Peyer's patch (tissue), 4 donors: ENCODE measurements at places on chromosomes 13 and 19. TPM values are rescaled to one million over a fixed set of nuclear protein-coding genes. Genes with fewer than 3 reads are reported as not detected.

Gene HNRNPA1L2
- total RNA-seq = 23.9 TPM

Gene COL5A3
- 2.4 TPM for total RNA-seq

Gene SOHLH2
- not detected for total RNA-seq

Gene PDS5B
- total RNA-seq = 26.8 TPM

Gene HIF3A
- 67.8 TPM for total RNA-seq

Gene C3
- total RNA-seq = 294 TPM

Gene TPTE2
- total RNA-seq = not detected

Gene ZNF100
- 16.5 TPM for total RNA-seq

GRCh38 chr19:11322269-11323024 is 17.0 kb downstream of the RAB3D start:
- DNase-seq = no peak

DNA sequence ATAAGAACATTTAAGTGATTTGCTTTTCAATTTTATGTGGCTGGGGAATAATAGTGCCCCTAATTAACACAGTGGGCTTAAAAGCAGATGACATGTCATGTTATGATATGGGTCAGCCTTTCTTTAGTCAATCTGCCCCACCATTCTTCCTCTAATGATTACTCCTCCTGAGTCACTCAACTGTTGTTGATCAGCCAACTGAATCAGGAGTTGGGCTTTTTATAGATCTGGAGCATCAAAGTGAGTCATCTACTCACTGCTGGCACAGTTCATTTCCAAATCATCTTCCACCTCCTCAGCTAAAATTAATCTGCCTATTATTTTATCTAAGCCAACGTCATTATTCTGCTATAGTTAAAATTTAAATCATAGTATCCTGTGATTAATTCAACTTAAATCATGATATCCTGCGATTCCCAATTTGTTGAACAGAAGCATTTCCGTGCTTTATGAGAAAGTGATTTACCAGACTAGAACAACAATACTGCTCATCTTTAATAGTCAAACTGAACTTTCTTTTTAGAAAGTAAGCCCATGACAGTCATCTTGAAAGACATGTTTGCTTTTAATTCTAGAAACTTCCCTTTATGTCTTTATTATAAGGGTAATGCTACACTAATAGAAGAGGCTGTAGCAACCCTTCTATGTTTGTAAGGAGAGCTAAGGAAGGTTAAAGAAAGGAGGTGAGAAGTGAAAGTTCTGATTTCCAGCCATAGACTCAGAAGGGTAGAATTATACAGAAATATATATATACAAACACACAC is 551.4 kb downstream of the TBC1D4 start:
- no peak for DNase-seq

DNA sequence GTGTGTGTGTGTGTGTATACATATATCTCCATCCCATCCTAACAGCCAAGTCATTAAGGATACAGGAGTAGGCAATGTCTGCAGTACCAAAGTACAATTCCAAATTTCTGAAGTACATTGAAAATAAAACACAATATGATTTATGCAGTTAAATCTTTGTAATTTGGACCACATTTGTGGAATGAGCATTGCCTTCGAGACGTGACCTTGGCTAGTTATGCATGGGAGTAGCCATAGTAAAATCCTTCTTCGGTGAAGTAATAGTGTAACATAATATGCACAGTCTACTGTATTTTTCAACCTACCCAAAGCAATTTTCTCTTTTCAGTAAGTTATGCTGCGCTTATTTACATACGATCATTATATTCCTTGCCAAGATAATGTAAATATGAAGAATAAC is 665.7 kb upstream of the GPC6 start:
- no peak for DNase-seq

DNA sequence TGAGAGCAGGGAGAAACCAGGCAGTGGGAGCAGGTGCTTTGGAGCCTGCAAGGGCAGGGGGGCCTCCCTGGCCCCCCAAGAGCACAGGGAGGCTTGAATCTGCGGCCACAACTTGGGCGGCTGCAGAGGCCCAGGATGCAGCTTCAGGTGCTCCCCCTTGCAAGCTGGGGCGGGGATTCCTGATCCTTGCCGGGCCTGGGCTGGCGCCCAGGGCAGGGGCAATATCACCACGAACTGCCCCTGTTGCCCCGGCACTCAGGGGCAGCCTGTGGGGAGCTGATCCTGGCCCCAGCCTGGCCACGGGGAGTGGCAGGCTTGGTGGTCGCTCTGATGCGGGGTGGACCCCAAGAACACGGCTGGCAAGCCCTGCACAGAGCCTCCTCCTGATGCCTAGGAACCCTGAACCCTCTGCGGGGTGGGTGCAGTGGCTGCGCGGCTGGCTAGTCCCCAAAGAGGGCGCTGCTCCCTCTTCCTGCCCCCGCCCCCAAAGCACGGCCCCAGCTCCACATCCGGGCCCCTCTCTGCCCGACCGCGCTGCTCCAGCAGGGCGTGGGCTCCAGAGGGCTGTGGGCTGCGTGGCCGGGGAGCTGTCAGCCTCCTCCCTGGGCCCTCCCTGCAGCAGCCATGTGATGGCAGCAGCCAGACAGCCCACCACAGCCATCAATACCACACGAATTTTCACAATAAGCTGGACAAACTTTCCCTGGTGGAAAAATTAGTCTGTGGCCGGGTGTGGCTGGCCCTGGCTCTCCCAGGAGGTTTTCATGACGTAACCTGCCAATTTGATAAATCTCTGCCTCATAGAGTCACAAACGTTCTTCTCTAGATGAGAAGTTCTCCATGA is 21.0 kb downstream of the TNFSF9 start:
- peak; percentile 60 for DNase-seq

DNA sequence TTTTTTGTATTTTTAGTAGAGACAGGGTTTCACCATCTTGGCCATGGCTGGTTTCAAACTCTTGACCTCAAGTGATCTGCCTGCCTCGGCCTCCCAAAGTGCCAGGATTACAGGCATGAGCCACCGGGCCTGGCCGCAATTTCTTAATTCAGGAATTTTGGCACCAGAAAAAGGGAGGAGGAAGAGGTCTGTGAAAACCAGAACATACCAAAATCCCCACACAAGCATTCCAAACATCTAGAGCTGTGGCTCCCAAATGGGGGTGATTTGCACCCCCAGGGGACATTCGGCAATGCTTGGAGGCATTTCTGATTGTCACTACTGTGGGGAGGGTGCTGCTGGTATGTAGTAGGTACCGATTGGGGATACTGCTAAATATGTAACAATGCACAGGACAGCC is 40.2 kb upstream of the ABCC4 start:
- DNase-seq = no peak

GRCh38 chr19:38265213-38265861 is 964 bp downstream of the SPINT2 start:
- DNase-seq = peak; percentile 65

GRCh38 chr13:66693656-66694055 is 536.5 kb downstream of the PCDH9 start:
- DNase-seq = no peak

GRCh38 chr13:74243637-74244526 is 109.7 kb upstream of the KLF12 start:
- no peak for DNase-seq

DNA sequence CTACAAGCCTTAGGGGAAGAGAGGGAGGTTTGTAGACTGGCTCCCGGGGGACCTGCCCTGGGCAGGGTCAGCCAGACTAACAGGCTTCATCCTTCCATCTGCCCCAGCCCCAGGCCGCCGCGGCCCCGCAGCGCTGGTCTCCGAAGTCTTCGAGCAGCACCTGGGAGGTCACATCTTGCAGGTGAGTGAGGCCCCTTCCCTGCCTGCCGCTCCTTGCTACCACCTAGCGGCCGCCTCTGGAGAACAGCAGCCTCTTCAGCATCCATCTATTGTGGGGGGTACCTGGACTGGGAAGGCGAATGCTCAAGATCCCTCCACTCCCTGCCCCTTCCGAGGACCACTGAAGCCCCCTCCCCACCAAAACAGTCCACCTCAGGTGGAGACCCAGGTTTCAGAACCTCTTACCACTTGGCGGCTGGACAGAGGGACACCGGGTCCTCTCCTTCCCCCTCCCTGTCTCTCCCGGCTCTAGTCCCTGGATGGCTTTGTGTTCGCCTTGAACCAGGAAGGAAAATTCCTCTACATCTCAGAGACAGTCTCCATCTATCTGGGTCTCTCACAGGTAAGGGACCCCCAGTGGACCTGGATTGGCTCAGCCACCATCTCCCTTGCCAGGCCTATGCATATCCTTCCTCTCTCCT is 12.7 kb downstream of the NPAS1 start:
- DNase-seq = peak; percentile 77

GRCh38 chr19:55493052-55493644 is 4.9 kb downstream of the SSC5D start:
- DNase-seq = no peak

- DNase-seq = no peak
Measured at GRCh38 chr19:47430041-47430802, 10.9 kb upstream of the MEIS3 start.

GRCh38 chr13:25980255-25980654 is 71.6 kb downstream of the SHISA2 start:
- no peak for DNase-seq

GRCh38 chr13:34210341-34210740 is 392.4 kb downstream of the RFC3 start:
- DNase-seq = no peak

DNA sequence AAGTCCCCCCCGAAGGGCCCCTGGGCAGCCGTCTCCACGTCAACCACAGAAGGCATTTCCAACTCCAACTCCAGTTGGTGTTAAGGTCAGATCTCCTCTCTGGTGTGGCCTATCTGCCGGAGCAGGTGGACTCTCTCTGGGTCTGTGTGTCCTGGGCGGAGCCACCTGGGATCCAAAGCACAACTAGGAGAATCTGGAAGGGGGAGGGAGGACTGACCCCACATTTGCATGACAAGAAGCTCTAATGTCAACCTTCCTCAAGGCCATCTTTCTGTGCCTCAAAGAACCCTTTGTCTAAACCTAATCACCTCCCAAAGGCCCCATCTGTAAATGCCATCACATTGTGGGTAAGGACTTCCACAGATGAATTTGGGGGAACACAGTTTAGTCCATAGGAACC is 381.5 kb downstream of the UQCRFS1 start:
- DNase-seq = no peak

DNA sequence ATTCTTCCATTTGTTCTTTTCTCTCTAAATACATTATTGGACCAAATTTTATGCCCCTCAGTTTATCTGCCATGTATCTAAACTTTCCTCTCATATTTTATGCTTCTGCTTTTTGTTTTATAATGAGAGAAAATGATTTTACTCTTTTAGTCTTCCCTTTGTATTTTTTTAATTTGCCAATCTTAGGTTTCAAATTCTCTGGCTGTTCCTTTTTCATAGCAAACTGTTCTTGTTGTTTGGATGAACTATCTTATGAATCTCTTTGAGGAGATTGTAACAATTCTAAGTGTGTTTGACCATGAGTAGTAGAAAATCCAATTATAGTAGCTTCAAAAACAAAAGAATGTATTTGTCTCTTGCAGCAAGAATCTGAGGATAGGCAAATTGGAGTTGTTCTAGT is 290.5 kb downstream of the NDFIP2 start:
- DNase-seq = no peak

DNA sequence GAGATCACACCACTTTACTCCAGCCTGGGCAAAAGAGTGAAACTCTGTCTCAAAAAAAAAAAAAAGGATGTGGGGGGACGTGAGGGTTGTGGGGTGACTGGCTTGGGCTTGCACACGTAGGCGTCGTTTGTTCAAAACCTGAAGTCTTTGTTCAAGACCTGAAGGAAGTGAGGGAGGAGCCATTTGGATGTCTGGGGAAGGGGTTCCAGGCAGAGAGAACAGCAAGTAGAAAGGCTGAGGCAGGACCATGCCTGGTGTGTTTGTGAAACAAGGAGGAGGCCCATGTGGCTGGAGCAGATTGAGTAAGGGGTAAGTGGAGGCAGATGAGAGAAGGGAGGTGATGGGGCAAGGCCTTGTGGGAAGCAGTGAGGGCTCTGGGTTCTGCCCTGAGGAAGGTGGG is 27.8 kb downstream of the PIN1 start:
- DNase-seq = peak; percentile 52

DNA sequence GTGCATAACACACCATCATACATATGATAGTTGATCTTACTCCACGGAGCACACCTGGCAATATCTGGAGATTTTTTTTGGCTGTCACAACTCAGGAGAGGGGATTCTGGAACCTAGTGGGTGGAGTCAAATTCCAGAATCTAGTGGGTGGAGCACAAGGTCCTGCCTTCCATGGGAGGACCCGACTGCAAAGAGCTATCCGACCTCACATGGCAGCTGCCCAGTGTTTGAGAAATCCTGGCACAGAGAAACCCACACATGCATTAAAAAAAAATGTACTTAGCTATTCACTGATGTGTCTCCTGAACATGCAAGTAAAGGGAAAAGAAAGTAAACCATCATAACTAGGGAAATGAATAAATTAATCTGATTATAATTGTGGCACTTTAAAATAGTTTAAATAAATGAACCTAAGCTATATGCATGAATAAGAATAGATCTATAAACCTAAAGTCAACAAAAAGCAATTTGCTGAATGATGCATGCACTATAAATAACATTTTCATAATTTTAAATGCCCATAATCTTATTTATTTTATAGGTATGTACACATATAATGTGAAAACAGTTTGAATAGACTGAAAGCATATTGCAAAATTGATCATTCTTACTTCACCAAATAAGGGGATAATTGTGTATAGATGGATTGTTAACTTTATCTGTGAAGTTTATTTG is 300.3 kb downstream of the MYO16 start:
- DNase-seq = no peak

- DNase-seq = no peak
Measured at GRCh38 chr13:78603240-78603957, at the start of gene POU4F1. TSS of gene POU4F1 (minus strand) at chr13:78603552. CDS start at chr13:78603326, 226 bp downstream.

GRCh38 chr19:34436716-34437115 is 8.5 kb downstream of the UBA2 start:
- DNase-seq = no peak
